ENCODE measurements at places on chromosomes 16 and 17.
A peak's percentile ranks its signal among the peaks of the same experiment; 100 is the strongest.

DNA sequence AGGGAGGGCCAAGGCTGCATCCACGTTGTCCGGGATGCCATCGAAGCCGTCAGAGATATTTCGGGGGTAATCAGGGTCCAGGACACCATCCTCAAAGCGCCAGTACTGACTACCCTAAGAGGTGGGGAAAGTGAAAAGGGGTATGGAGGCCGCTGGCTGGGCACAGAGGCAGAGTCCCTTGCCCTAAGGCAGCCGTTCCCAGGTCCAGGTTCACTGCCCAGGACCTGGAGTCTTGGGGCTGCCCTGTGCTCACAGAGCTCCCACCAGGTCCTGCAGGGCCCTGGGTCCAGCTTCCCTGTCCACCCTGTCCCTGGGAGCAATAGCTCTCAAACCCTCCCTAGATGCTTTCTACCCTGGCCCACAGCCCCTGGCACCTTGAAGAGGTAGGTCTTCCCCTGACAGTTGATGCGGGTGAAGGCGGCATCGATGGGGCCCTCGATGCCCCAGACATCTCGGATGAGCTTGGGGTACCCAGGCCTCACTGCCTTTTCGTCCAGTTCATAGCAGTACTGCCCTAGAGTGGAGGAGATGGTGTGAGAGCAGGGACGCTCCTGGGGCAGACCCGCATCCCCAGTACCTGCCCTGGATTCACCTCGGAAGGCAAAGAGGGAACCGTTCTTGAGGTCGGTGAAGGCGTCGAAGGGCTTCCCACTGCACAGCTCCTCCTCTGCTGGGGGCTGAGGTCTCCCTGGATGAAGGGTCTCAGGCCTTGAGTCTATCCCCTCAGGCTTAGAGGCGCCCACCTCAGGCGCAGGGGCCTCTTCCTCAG is 1.0 kb downstream of the VTN start:
- no peak for DNase-seq

GRCh38 chr16:22814711-22815105 is 746 bp downstream of the HS3ST2 start:
- DNase-seq: no peak

- peak; percentile 20 for DNase-seq
Measured at GRCh38 chr17:49646391-49647255, 31.3 kb downstream of the SPOP start.

DNA sequence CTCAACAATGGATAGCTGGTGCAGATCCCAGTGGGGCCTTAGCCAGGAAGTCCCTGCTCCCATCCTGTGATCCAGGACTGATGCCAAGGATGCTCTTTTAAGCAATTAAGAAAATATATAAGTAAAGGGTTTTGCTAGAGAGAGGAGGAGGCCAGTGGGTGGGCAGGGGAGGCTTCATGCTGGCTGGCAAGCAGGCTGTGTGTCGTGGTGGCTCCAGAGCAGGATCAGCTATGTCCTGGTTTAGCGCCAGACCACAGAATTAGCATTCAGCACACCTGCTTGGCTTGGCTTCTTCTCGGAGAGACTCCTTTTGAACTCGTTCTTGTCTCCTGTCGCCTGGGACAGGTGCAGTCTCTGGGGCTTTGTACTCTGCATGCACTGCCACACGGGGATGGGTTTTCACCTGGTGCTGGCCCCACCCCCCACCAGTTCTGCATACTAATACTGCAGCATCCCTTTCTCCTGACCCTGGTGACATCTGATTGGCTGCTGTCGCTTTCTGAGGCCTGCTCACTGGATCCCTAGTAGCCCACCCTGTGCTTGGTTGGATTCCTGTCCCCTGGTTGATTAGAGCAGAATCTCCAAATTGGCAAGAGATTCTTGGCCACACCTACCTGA is 66.1 kb downstream of the PLD6 start:
- DNase-seq: no peak

DNA sequence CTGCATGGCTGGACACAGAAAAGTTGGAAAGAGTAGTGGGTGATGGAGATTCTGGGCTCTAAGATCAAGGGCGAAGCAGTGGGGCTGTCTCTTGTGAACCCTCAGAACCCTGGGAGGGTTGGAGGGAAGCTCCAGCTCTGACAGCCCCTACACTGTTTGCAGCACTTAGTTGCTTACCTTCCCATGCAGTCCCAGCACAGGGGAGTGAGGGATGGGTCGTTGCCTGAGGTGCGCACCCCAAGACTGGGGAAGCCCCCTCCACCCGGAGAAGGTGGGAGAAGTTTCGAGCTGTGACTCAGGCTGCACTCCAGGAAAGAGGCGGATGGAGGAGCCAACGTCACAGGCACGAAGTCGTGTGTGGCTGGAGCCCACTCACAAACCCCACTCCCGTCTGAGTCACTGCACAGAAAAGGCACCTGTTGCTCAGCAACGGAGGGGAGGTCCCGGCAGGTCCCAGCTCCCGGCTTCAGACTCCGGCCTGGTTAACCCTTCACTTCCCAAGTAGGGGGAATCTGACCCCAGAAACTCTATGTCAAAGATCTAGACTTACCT is 60.1 kb downstream of the AIPL1 start:
- no peak for DNase-seq

DNA sequence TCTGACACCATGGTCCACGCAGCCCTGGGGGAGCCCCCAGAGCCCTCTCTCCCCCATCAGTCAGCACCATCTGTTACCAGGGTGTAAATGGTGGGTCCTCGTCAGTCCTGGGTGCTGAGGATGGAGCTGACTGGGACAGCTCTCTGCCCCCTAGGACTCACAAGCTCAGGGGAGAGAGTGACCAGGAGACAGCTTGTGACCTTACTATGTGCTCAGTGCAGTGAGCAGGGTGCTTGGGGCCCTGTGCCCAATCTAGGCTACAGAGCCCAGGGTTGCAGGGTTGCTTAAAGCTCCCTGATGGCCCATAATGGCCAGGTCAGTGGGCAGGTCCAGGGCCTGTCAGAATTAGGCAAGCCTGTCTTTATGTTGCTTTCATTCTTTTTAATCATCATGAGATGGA is 11.3 kb downstream of the MMP2 start:
- no peak for DNase-seq

GRCh38 chr16:87765473-87765775 is 362 bp downstream of the KLHDC4 start:
- DNase-seq: no peak

- no peak for DNase-seq
Measured at GRCh38 chr16:66289986-66290385, 76.5 kb upstream of the CDH5 start.

DNA sequence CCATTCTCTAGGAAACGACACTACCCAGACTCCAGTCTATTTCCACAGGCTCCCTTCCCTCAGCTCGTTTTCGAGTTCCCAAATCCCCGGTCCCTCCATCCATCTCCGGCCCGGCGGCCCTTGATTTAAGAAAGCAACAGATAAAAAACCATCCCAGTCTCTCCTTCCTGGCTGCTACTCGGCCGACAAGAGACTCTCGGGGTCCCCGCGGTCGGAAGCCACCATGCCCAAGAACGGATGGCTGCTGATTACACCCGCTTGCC is 182 bp downstream of the RPL26 start:
- no peak for DNase-seq

DNA sequence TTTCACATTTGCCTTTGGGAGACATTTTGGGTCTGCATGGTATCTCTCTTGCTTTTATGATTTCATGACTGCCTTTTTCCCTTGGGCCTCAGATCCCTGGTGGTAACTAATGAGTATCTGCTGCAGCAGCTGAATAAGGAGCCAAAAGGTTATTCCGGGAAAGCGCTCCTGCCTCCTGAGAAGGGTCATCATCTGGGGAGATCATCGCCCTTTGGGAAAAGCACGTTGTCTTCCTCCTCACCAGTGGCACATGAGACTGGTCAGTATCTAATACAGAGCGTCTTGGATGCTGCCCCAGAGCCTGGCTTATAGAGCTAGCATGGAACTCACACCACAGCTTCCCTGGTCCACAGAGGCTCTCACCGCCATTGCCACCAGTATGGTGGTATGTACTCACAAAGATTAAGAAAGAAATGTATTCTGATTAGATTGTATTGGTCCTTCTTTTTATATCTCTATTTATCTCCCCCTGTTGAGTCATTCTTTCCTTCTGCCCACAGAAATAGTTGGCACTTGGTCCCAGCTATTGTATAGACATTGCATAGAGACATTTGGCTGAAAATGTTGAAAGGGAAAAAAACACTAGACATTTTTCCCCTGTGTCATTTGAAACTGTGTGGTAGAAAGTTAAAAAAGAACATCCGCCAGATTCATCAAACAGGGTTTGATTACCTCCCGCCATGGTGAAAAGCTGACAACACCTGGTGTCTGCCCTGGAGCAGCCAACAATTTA is 8.4 kb downstream of the TPPP3 start:
- DNase-seq: no peak

- no peak for DNase-seq
Measured at GRCh38 chr17:73841431-73842060, 197.3 kb upstream of the SDK2 start.

GRCh38 chr16:26051063-26051462 is 359.3 kb downstream of the HS3ST4 start:
- no peak for DNase-seq

DNA sequence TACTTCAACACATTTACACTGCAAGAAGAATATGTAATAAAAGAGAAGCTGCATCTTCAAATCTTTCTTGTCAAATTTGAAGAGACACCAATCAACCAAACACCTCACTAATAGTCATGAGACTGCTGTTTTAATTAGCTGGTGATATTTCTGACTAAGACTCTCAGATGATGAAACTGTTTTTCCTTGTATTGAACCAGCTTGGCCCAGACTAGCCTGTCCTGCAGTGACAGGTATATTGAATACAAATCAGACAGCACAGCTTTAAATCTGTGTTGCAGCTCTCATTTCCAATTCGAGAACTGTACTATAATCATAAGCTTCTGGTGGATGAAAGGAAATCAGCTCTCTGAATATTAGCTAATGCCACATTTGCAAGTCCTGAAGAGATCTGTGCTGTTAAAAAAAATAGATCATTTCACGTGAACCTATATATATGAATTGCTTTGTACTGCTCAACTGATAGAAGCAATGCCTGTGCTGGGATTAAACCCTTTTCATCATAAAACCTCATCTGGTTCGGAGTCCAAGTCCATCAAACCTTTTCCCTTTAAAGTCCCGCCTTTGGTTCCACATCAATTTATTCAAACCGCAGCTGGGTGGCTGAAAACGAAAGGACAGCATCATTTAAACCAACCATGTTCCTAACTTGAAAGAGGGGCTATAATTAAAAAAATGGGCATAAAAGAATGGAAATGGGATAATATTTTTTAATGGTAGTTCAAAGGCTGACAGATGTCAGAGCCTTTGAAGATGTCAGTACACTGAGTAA is 306.2 kb downstream of the CEP112 start:
- no peak for DNase-seq

DNA sequence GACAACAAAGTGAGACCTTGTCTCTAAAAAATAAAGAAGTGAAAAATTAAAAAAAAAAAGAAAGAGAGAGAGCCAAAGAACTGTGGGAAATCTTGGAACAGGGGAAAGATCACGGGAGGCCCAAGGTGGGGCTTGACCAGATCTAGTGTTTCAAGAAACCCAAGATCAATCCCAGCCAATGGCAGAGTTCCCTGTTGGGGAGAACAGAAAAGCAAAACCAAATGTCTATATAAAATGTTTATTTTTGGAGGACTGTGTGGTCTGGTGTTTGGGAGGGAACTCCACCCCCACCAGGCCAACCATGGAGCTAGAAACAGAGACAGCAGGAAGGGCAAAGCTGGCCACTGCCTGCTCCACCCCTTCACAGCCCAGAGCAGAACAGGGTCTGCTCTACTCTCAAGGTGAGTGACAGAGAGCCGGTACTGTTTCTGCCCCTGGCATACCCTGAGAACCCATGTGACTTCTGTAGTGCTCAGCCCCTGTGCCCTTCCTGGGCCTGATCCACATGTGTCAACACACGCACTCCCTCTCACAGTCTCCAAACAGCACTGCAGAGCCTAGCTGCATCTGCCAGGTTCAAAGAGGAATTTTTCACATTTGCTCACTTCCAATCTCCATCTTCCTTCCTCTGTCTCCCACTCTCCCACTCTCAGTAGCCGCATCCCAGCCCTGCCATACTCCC is 3.7 kb downstream of the TMEM101 start:
- DNase-seq: no peak

GRCh38 chr16:84260766-84261554 is 21.1 kb upstream of the KCNG4 start:
- DNase-seq: no peak

GRCh38 chr17:30965686-30966085 is 5.2 kb upstream of the RNF135 start:
- no peak for DNase-seq

DNA sequence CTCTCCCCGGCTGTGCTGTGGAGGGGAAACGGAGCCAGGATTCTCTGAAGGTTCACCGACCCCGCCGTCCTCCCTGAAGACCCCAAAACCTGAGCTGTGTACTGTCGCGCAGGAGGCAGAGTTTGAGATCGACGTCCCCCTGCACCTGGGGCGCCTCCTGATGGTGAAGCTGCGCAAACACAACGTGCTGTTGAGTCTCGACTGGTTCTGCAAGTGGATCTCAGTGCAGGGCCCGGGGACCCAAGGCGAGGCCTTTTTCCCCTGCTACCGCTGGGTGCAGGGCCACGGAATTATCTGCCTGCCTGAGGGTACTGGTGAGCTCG is 62.6 kb upstream of the TEKT1 start:
- DNase-seq: no peak

DNA sequence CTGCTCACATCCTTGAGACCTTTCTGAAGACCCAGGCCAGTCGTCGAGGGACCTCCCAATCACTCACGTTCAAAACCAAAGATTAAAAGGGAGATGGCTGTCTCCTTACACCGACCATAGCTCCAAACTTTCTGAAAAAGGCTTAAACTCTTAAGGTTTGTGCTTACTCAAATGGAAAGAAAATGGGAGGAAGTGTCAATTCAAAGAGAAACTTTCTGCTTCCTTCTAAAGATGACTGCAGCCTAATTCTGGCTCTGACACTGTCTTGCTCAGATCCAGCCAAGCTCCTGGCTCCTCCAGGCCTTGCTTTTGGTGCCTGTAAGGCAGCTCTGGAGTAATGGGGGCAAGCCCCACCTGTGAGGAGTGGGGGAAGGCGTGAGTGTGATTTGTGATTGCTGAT is 54.9 kb upstream of the WSB1 start:
- DNase-seq: no peak

DNA sequence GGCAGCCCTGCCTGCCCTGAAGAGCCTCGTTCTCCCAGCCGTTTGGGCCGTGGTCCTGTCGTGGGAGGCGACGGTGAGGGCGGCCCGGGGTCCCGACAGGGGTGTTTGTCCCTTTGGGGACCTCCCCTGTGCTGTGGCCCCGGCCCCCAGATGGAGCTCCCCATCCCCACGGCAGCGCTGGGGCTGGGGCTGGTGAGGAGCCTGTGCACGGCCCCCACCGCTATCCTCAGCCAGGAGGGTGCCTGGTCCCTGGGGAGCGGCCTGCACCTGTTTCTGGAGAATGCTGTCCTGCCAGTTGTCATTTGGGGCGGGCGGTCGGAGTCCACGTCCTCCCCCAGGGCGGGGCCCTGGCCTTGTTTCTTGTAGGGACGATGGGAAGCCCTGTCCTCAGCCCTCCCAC is 6.6 kb downstream of the CAPN15 start:
- DNase-seq: no peak

- no peak for DNase-seq
Measured at GRCh38 chr16:85072076-85072860, 40.0 kb downstream of the CIBAR2 start.

Data from GM18507 (cell line).